ENCODE measurements at places on chromosomes 4 and X.
A peak's percentile ranks its signal among the peaks of the same experiment; 100 is the strongest.

DNA sequence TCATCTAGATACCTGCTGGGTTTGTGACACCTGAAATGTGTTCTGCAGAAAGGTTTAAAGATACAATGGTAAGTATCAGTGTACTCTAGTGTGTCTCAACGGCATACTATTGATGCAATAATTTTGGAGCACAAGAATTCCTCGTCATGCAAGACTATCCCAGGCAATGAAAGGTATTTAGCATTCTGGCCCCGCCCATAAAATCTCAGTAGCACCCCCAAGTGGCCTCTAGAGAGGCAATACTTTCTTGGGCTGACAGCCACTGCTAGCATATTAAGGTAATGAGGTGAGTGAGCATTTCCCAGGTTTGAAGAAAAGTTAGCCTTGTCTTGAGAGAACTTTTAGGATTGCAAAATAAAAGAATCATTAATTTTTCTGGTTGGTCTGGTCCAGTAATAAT, 24.0 kb downstream of the TAB3 start:
- no peak for DNase-seq

DNA sequence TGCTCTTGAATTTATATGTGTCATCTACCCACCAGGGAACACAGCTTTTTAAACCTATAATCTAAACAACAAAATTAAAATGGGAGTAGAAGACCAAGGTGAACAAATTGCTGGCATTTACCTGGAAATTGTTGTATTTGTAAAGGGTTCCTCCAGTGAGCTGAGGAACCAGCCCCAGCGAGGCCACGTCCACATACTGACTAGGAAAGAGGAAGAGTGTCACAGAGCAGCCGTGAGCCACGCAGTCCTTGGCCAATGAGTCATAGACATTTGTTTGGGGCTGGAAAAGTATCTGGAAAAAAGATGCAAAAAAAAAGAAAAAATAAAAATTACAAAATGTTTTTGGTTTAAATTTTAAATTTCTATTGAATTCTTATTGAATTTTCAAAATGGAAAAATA, 58.7 kb downstream of the METTL14 start:
- no peak for DNase-seq

- DNase-seq: no peak
These were observed 511.0 kb upstream of the KLHL4 start for GRCh38 chrX:87006561-87006960.

DNA sequence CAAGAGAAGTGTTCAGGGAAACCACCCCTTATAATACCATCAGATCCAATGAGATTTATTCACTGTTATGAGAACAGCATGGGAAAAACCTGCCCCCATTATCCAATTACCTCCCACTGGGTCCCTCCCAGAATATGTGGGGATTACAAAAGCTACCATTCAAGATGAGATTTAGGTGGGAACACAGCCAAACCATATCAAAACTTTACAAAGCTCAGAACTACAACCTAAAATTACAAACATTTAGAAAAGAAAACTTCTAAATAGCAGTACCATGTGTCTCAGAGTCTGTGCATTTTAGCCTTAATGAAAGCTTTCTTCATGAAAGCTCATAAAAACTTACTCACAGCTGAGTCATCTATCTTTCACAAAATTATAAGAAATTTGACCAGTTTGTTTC, 1442.8 kb upstream of the PCDH7 start:
- DNase-seq: no peak

GRCh38 chr4:183098723-183099536, at the start of gene WWC2:
TSS of gene WWC2 (plus strand) at chr4:183099257. CDS start at chr4:183099492, 235 bp downstream.
- DNase-seq: peak; percentile 75

GRCh38 chr4:8422786-8423185, 17.7 kb downstream of the ACOX3 start:
- DNase-seq: no peak

DNA sequence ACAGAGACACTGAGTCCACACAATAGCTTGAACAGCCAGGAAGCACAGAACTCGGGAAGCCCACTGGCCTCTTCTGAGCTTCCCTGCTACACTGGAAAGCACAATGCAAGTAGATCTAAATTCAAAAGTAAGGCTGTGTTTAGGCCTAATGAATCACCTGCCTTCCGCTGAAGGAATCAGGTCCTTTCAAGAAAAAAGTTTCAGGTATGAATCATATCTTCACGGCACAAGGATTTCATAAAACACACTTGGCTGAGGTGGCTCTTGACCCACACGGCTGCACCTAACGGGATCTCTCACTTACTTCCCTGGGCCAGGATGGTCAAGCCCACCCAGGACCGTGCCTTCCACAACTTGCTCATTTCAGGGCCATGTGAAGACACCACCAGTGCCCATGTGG, 59.3 kb downstream of the IRF2 start:
- DNase-seq: no peak

- DNase-seq: no peak
These were observed 23.0 kb upstream of the UGT2B15 start for GRCh38 chr4:68693325-68694075.

DNA sequence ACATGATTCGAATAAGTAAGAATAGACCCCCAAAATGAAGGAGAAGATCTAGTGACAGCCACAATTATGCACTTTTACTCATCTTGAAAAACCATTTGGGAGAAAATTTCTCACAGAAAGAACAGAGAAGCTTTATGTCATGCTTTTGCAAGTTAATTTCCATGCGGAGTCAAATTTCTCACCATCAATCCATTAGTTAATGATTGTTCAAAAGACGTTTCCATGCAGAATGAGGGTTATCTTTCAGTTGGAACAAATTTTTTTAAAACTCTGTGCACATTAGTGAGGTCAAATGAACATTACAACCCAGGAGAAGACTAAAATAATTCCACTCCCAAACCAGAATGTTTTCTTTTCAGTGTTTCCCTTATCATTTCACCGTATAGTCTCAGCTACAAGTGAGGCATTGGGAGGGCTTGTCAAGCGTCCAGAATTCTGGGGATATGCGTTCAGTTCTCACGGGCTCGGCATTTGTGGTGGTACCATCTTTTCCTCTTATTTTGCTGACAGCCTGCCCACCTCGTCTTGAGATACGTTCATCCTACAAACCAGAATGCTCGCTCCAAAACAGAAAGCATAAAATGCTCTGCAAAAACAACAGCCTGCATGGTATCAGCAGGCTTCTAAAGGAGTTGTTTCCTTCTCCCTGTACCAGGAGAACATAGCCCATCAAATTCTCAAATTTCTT, 130.8 kb upstream of the TBL1X start:
- DNase-seq: no peak

GRCh38 chr4:15459706-15460105, 10.0 kb upstream of the CC2D2A start:
- DNase-seq: no peak

GRCh38 chr4:152870606-152871005, 65.5 kb upstream of the FHDC1 start:
- DNase-seq: no peak

DNA sequence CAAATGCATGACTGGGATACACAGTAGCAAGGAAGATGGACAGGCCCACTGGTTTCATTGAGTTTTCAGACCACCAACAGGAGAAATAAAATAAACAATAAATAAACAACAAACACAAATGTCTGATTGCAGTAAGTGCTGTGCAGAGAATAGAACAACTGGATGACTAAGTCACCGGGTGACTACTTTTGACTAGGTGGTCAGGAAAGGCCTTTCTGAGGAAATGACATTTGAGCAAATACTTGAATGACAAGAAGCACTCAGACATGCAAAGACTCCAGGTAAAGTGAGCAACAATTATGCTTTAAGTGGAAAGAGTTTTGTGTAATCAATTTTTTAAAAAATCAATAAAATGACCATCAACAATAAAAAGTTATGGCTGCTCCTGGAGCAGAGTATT, 137.7 kb downstream of the BTC start:
- DNase-seq: no peak

- no peak for DNase-seq
These were observed 35.1 kb downstream of the SYTL4 start for GRCh38 chrX:100696699-100697351.

Data from activated CD8-positive, alpha-beta memory T cell treated with anti-CD3 and anti-CD28 coated beads, Interleukin-2, amount 50 U/mL, for 48 hours (primary cell).